ENCODE measurements at places on chromosomes 1 and 21.

GRCh38 chr21:44375281-44375651 lies 21.8 kb downstream of the TRPM2 start:
- H3K4me1 ChIP-seq, result peaks cover 6% of the 10 kb centered on the region
- DNase-seq, result no peak
- no peak overlapping the region for H3K4me3 ChIP-seq
- no peak overlapping the region for H3K27ac ChIP-seq

GRCh38 chr1:213984387-213985208 lies 3.2 kb upstream of the PROX1 start:
- peaks cover 100% of the 10 kb centered on the region for H3K27me3 ChIP-seq
- no peak overlapping the region for H3K27ac ChIP-seq
- H3K4me3 ChIP-seq, result no peak overlapping the region
- DNase-seq, result no peak
- H3K4me1 ChIP-seq, result no peaks in the 10 kb centered on the region

GRCh38 chr1:145708063-145708462 lies 895 bp upstream of the PDZK1 start:
- H3K27ac ChIP-seq, result no peak overlapping the region
- no peaks in the 10 kb centered on the region for H3K4me1 ChIP-seq
- H3K4me3 ChIP-seq, result no peak overlapping the region
- DNase-seq, result no peak

GRCh38 chr1:202311875-202312635 lies 29.7 kb downstream of the UBE2T start:
- H3K36me3 ChIP-seq, result no peaks in the 10 kb centered on the region
- no peak overlapping the region for H3K27ac ChIP-seq
- no peaks in the 10 kb centered on the region for H3K27me3 ChIP-seq
- H3K4me1 ChIP-seq, result no peaks in the 10 kb centered on the region
- DNase-seq, result no peak

- peak; percentile 36 for DNase-seq
- peaks cover 41% of the 10 kb centered on the region for H3K36me3 ChIP-seq
- H3K27me3 ChIP-seq, result no peaks in the 10 kb centered on the region
These were observed 25.3 kb downstream of the SLC30A7 start for GRCh38 chr1:100921110-100921706.

DNA sequence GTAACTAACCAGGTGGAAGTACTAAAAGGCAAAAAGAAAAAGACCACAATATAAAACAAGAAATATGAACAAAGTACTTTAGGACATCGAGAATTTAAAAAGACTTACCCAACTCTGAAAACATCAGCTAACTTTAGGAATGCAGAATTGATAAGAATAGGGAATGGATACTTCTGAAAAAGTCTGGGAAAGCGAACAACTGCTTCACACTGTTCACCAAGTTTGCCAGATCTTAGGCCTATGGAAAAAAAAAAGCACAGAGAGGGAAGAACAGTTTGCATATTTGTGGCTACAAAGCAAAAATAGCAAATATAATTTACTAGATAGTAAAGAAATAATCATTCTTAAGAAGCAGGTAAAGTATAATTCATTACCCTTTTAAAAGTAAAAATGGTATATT lies 14.4 kb downstream of the INTS7 start:
- no peak for DNase-seq
- peaks cover 4% of the 10 kb centered on the region for H3K36me3 ChIP-seq
- no peak overlapping the region for H3K27ac ChIP-seq
- no peaks in the 10 kb centered on the region for H3K4me1 ChIP-seq

- no peak overlapping the region for H3K27ac ChIP-seq
- no peaks in the 10 kb centered on the region for H3K27me3 ChIP-seq
- no peak for DNase-seq
- H3K36me3 ChIP-seq, result no peaks in the 10 kb centered on the region
These were observed 386.4 kb downstream of the HHAT start for GRCh38 chr1:210715072-210715471.

DNA sequence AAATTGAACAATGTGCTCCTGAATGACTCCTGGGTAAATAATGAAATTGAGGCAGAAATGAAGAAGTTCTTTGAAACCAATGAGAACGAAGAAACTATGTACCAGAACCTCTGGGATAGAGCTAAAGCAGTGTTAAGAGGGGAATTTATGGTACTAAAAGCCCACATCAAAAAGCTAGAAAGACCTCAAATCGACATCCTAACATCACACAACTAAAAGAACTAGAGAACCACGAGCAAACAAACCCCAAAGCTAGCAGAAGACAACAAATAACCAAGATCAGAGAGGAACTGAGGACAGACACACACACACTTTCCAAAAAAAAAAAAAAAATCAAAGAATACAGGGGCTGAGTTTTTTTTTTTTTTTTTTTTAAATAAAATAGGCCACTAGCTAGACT lies 564.2 kb downstream of the SMYD3 start:
- H3K4me3 ChIP-seq, result no peak overlapping the region
- H3K27ac ChIP-seq, result no peak overlapping the region
- no peaks in the 10 kb centered on the region for H3K36me3 ChIP-seq
- DNase-seq, result no peak
- H3K4me1 ChIP-seq, result peaks cover 2% of the 10 kb centered on the region

GRCh38 chr1:59057211-59057694 lies 239.6 kb upstream of the FGGY start:
- no peaks in the 10 kb centered on the region for H3K4me1 ChIP-seq
- H3K4me3 ChIP-seq, result no peak overlapping the region
- H3K36me3 ChIP-seq, result no peaks in the 10 kb centered on the region
- H3K27ac ChIP-seq, result no peak overlapping the region
- DNase-seq, result no peak

Data from thymus (tissue), 14 donors.